ENCODE measurements at places on chromosomes 1 and 21. TPM values are rescaled to one million over a fixed set of nuclear protein-coding genes. Genes with fewer than 3 reads are reported as not detected.

DNA sequence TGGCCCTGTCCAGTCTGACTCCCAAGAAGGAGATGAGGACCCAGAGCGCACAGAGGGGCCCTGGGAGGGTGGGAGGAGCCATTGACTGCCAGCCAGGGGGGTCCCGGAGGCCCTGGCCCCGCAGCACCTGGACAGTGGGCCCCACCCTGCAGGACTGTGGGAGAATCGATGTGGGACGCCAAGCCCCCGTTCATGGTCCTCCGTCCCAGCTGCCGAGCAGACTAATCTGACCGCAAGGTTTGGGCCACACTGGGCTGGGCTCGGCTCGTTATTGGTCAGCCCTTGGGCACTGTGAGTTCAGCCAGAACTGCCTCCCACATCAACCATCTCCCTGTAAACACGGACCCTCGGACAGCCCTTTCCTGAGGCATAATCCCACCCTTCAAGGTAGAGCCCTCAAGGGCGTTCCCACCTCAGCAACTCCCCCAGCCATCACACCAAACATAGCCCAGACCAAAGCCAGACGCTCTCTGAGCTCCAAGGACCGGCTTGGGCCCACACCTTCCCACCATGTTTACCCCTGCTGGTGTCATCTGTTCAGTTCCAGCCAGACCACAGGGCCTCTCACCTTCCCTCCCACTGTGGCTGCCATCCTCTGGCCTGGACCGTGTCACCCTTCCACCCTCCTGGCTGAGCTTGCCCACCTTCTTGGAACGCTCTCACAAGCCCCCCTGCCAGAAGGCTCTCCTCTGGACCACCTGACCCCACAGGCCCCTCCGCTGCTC, 16.2 kb upstream of the POFUT2 start:
- no peaks in the 10 kb centered on the region for H3K36me3 ChIP-seq
- peaks cover 15% of the 10 kb centered on the region for H3K4me1 ChIP-seq
- peak overlapping the region; percentile 47 for H3K27ac ChIP-seq
- DNase-seq, result no peak
- no peak overlapping the region for H3K4me3 ChIP-seq
- no peaks in the 10 kb centered on the region for H3K27me3 ChIP-seq

GRCh38 chr1:57620605-57621004, 196.7 kb upstream of the DAB1 start:
- peaks cover 5% of the 10 kb centered on the region for H3K27me3 ChIP-seq
- no peak overlapping the region for H3K4me3 ChIP-seq
- H3K36me3 ChIP-seq, result no peaks in the 10 kb centered on the region
- no peak for DNase-seq

DNA sequence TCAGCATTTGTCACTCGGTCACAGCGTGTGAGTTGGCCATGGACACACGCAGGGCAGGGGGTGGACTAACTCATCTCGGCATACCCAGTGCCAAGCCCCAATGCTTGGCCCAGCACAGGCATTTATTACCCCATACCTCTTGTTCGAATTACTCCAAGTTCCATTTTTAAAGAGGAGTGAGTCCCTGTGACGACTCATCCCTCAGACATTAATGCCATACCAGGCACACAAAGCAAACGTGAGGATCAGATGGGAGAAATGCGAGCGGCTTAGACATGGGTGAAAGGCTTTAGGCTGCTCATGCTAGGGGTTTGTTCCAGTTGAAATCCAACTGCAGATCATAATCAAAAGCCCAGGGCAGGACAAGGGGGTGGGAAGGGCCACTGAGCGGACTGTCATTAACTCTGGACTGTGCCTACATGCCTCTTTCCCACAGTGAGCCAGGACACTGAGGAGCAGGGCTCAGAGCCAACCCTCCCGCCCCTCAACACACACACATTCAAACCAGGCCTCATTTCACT, 118.5 kb upstream of the NGF start:
- no peak for DNase-seq
- H3K36me3 ChIP-seq, result no peaks in the 10 kb centered on the region
- no peaks in the 10 kb centered on the region for H3K4me1 ChIP-seq
- H3K27ac ChIP-seq, result no peak overlapping the region

DNA sequence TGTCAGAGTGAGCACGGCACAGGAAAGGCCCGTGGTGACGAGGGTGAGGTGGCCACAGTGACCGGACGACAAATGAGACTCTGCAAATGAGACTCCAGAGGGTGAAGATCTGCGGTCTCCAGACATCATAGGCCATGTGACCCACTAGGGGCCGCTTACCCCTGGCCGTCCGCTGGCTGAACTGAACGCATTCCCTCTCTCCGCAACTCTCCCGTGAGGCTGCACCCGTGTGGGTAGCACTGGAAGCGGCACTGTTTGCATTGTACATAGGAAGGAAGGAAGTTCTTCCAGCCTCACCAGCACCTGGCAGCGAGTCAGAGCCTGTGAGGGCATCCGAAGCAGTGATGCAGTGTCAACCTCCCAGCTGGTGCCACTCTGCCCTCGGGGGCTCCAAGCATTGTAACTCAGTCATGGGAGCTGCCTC, 23.6 kb upstream of the SPSB1 start:
- no peaks in the 10 kb centered on the region for H3K27me3 ChIP-seq
- H3K4me1 ChIP-seq, result peaks cover 2% of the 10 kb centered on the region
- no peak for DNase-seq

DNA sequence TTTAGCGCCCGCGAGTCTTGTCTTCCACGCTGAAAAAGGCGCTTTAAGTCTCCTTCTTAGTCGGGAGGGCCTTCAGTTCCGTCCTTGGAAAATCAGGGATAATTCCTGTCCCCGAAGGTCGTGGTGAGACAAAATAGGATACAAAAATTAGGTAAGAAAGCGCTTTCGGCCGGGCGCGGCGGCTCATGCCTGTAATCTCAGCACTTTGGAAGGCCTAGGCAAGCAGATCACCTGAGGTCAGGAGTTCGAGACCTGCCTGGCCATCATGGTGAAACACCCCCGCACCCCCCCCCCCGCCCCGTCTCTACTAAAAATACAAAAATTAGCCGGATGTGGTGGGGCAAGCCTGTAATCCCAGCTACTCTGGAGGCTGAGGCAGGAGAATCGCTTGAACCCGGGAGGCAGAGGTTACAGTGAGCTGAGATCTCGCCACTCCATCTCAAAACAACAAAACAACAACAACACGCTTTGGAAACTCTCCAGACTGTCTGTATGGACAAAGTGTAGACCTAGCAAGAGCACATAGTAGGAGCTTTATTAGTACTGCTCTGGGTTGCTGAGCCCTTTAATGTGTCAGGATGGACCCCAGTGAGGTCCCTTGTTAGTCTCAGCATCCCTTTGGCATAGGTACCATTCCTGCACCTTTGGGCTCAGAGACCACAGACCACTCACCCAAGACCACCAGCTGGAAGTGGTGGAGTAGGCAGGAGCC, 790 bp upstream of the TMEM54 start:
- H3K4me3 ChIP-seq, result peak overlapping the region; percentile 65
- peaks cover 6% of the 10 kb centered on the region for H3K4me1 ChIP-seq
- H3K36me3 ChIP-seq, result no peaks in the 10 kb centered on the region
- H3K27me3 ChIP-seq, result peaks cover 35% of the 10 kb centered on the region
- DNase-seq, result no peak

DNA sequence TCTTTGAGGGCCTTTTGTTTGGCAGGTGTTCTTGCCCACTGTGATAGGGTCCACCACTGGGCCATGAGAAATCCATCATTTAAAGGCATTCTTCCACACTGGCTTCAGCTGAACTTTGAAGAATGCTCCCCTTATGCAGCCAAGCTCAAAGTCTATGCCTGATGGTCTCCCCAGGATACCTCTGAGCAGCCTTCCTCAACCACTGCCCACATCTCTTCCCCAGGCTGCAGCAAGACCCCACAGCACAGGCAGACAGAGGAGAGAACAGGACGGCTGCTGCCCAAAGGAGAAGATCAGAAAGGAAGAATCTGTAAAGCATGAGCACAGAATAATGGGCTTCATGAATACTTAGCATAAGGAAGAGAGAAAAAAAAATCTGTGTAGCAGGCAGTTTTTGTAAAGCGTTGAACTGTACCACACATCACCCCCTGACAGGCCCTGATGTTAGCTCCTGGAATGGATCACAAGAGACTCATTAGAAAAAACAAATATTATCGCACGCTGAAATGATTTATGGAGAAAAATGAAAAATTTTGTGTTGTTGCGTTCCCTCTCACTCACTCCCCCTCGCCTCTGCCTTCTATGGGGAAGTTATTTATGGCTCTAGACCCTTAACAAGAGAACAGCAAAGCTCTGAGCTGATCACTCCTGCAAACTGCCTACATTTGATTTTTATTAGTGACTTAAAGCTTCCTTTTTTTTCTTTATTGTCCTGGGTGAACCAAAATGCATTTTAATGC, 134.1 kb downstream of the TMEM53 start:
- no peak overlapping the region for H3K27ac ChIP-seq
- H3K36me3 ChIP-seq, result no peaks in the 10 kb centered on the region
- H3K4me3 ChIP-seq, result no peak overlapping the region
- H3K27me3 ChIP-seq, result peaks cover 13% of the 10 kb centered on the region

- no peaks in the 10 kb centered on the region for H3K4me1 ChIP-seq
- no peak overlapping the region for H3K4me3 ChIP-seq
- DNase-seq, result no peak
- H3K27me3 ChIP-seq, result no peaks in the 10 kb centered on the region
- H3K27ac ChIP-seq, result no peak overlapping the region
These were observed 21.1 kb downstream of the ECHDC2 start for GRCh38 chr1:52900402-52900801.

- H3K4me3 ChIP-seq, result no peak overlapping the region
- H3K27ac ChIP-seq, result no peak overlapping the region
- H3K27me3 ChIP-seq, result no peaks in the 10 kb centered on the region
- DNase-seq, result no peak
These were observed 43.8 kb downstream of the FAM78B start for GRCh38 chr1:166122873-166123466.

DNA sequence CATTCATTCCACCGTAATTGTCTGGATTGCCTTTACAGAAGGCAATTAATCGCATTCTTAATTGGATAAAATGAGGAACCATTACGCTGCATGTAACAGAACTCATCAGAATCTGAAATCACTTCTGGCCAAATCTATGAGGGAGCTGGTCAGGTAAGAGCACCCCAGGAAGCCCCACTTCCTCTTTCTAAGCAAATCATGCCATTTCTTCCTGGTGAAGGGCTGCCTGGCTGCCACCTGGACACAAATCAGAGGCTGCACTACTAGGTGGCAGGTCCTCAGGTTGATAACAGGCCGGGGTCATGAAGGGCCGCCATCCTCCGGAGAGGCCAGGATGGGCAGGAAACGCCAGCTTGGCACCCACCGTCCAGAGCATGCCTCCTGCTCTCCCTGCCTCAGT, 73.7 kb downstream of the CAPZB start:
- no peak overlapping the region for H3K4me3 ChIP-seq
- no peaks in the 10 kb centered on the region for H3K27me3 ChIP-seq
- no peak for DNase-seq
- no peak overlapping the region for H3K27ac ChIP-seq

- H3K27ac ChIP-seq, result no peak overlapping the region
- H3K27me3 ChIP-seq, result no peaks in the 10 kb centered on the region
- no peaks in the 10 kb centered on the region for H3K36me3 ChIP-seq
- H3K4me1 ChIP-seq, result no peaks in the 10 kb centered on the region
- H3K4me3 ChIP-seq, result no peak overlapping the region
These were observed 134.0 kb upstream of the IRF2BP2 start for GRCh38 chr1:234743791-234744611.

DNA sequence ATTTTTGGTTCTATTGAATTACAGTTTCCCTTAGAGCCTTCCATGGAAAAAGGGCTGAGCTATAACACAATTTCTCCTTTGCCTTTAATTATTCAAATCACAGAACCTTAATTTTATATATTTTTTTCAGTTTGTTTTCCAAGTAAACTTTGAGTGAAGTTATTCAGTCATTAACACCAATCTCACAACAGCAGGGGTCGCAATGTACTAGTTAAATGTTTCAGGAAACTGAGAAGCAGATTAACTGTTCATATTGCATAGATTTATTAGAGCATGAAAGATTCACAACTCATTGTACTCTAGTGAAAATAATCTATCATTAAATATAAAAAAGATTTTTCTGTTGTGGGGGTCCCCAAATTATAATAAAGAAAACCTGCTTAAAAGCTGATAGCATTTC, 64.1 kb downstream of the KIFAP3 start:
- no peaks in the 10 kb centered on the region for H3K4me1 ChIP-seq
- H3K27me3 ChIP-seq, result no peaks in the 10 kb centered on the region
- DNase-seq, result peak; percentile 19
- no peak overlapping the region for H3K27ac ChIP-seq
- H3K4me3 ChIP-seq, result no peak overlapping the region

- no peaks in the 10 kb centered on the region for H3K36me3 ChIP-seq
- no peaks in the 10 kb centered on the region for H3K27me3 ChIP-seq
- no peaks in the 10 kb centered on the region for H3K4me1 ChIP-seq
- no peak for DNase-seq
- H3K4me3 ChIP-seq, result no peak overlapping the region
These were observed 675.1 kb upstream of the ADGRL2 start for GRCh38 chr1:81125672-81126071.

DNA sequence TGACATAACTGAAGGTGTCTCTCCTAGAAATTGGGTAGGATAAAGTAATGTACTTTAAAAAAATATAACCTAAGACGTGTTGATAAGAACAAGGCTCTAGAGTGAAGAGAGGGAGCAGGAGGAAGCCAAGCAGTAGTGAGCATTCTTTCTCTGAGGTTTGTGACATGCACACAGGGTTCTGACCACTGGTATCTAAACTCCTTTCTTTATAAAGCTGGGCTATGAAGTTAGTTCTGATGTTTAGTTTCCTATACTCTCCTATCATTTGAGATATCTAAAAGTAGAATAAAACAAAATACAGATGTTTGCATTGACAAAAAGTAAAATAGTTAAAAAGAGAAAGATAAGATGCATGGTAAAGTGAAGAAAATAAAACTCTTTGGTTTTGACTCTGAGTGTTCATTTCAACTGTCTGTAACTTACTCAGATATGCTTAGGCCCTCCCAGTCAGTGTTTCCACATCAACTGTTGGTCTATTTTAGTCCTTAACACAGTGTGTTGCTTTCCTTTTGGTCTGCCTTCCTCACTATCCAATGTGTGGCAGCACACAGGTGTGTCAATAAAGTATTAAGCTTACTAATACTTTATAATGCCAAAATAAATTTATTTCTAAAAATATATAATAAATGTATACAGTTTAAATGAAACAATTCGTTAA, 543.5 kb downstream of the PTPRC start:
- no peaks in the 10 kb centered on the region for H3K36me3 ChIP-seq
- no peaks in the 10 kb centered on the region for H3K27me3 ChIP-seq
- H3K4me3 ChIP-seq, result no peak overlapping the region

- peaks cover 10% of the 10 kb centered on the region for H3K4me1 ChIP-seq
- peak; percentile 64 for DNase-seq
- H3K27me3 ChIP-seq, result peaks cover 65% of the 10 kb centered on the region
- H3K4me3 ChIP-seq, result no peak overlapping the region
- no peaks in the 10 kb centered on the region for H3K36me3 ChIP-seq
- no peak overlapping the region for H3K27ac ChIP-seq
These were observed 273.8 kb downstream of the FAM72C start for GRCh38 chr1:143698016-143698415.

GRCh38 chr21:38908537-38908936, 102.8 kb downstream of the ETS2 start:
- no peaks in the 10 kb centered on the region for H3K36me3 ChIP-seq
- peaks cover 18% of the 10 kb centered on the region for H3K4me1 ChIP-seq
- DNase-seq, result no peak
- H3K27me3 ChIP-seq, result peaks cover 2% of the 10 kb centered on the region
- H3K27ac ChIP-seq, result no peak overlapping the region
- no peak overlapping the region for H3K4me3 ChIP-seq

Gene CASQ1
- not detected for total RNA-seq

Gene ANKRD35
- total RNA-seq, result 0.55 TPM

Gene RNASEL
- 3.7 TPM for total RNA-seq

Gene FLG2
- total RNA-seq, result not detected

Gene MFAP2
- total RNA-seq, result not detected

Gene NHLH1
- 0.32 TPM for total RNA-seq

Gene LCA5L
- 0.25 TPM for total RNA-seq

Gene SETDB1
- 52.7 TPM for total RNA-seq

Gene AMY2A
- not detected for total RNA-seq
